Activated CD4-positive, alpha-beta T cell treated with anti-CD3 and anti-CD28 coated beads, Interleukin-2, amount 50 U/mL, for 48 hours (primary cell): ENCODE measurements at places on chromosomes 12 and 14.

DNA sequence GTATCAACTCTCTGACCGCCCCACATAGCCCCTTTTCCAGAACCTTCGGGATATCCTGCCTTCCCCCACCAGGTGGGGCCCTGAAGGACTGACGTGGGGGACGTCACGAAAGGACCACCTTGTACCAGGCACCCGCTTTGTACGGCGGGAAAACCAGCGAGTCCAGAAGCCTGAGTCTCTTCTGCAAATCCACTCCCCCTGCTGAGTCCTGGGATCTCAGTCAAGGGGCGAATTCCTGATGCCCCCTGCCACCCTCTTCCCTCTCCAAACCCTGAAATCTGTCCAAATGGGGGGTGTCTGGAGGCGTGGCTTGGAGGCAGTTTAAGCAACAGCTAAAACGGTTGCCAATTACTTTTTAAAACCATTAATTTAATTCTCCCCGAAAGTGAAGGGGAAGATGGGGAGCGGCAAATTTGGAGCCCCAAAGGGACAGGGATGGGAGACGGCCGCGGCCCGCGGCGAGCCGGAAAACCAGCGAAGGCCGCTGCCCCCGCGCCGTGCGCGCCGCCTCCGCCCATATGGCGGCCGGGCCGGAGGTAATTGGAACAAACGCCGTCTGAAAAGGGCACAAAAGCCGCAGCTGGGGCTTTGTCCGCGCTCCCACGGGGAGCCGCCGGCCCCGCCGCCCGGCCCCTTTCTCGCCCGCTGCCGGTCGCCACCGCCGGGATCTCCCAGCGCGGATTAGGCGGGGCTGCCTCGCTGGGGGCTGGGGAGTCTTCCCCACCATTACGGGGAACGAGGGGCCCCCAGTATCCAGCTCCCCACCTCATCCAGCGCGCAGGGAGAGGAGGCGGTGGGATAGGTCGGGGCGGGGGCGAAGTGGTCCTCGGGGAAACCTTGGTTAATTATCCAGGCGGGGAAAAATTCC lies 6.6 kb downstream of the LHX5 start:
- DNase-seq = no peak

DNA sequence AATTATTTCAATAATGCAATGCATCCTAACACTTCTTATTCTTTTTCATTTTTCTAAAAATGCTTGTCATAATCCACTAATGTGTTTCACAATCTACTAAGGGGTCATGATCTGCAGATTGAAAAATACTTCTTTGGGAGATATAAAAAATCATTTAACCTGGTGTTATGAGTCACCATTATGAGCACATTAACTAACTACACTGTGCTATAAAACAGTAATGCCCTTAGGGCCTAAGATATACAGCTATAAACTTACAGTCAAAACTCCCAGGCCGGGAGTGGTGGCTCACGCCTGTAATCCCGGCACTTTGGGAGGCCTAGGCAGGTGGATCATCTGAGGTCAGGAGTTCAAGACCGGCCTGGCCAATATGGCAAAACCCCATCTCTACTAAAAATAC lies 14.2 kb downstream of the ATXN2 start:
- DNase-seq = no peak

GRCh38 chr14:104841730-104842129 lies 23.3 kb upstream of the CEP170B start:
- DNase-seq = no peak

DNA sequence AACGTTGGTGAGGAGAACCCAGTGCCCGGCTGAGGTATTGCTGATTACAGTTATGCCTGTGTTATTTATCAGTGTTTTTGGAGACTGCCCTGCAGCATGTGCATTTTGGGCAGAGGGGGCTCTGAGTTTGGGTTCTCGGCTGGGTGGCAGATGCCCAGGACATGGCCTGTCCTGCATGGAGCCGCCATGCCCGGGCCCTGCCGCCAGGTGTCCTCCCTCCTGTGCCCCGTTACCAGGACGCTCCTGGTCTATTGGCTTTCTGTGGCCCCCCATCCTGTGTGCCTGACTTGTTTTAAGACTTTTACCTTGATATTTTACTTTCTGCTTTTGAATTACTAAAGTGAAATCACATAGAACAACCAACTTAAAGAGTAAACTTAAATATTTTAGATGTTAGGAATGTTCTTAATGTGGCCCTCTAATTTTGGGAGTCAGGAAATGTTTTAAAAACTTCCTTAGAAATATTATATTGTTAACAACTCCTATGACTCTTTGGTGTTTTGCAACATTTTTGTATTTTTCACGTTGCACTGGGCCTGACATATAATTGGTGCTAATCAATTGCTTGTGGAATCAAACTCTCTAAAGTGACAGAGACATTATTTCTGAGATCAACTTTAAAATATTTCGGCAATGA lies 51.8 kb downstream of the PRIMA1 start:
- DNase-seq = no peak

DNA sequence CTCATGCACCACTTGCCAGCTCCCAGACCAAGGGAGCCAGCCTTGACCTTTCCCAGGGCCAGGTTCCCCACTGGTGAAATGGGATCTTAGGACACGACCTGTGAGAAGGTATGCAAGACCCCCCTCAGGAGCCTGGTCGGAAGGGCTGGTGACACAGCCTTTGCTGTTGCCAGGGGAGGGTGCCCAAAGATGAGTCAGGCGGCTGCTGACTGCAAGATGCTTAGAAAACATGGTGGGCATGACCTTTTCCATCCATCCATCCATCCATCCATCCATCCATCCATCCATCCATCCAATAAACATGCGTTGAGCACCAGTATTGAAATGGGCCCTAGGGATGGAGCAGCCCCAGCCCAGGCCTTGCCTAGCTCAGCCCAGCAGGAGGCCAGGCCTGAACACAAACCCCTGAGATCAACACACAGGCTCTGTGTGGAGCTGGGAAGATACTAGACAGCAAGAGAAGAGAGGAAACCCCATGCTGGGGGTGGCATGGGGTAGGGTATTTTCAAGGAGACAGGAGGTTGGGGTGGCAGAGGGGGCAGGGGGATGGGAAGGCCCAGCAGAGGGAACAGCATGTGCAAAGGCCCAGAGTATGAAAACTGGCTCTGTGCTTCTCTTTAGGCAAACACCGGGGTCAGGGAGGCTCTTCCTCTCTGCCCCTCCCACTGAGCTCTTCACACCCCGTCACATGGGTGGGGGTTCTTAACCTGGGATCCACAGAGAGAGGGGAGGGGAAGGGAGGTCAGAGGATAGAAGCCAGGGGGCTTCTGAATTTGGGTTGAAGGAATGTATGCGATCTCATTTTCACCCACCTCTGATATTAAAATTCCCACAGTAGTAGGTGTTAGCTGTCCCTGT lies 26.2 kb upstream of the YY1 start:
- DNase-seq = no peak

DNA sequence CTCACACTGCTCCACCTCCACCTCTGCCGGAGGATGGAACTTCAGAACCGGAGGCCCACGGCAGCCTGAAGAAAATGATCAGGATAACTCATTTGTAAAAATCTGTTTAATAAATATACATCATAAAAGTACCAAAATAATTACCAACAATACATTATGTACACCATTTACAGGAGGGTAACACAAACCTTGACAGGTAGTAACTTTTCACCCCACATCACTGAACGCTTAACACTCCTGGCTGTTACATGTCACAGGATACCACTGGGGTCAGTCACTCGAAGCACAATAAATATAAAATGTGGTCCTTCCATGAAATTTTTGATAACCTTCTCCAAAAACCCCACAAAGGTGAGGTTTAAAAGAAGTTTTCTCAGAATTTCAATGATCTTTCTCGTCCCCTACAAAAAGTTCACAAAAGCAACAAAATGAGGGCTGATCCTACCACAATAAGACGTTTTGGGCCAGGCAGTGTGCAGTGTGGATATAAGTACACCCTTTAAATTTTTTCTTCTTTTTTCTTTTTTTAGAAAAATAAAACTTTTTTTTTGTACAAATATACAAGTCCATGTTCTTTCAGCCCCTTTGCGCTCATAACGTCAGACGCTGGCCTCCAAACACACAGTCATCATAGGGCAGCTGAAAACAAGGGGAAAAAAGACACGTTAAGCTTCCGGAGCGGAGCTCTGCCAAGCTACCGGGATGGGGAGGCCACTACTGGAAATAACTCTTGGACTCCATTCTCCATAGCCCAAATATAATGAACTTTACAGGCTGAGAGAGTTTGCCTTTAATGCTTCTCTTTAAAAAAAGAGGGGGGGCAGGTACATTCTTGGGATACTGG lies 2.9 kb downstream of the NFKBIA start:
- DNase-seq = no peak

- no peak for DNase-seq
These were observed 62.2 kb downstream of the BMP4 start for GRCh38 chr14:53894456-53894855.

DNA sequence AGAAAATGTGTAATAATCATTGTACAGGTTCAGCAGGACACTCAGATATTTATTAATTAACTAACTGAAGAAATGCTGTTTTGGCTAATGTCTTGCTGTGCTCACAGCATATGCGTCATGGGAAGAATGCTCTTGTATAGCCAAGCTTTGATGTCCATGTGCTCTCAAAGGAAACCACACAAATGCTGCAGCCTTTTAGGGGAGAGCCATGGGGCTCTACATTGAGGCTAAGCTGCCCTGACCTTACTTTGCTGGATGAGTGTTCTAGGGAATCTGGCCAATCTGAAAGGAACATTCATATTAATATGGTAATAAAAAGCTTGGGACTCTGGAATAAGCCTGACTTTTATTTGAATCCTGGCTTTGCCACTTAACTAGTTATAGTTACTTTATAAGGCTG lies 9.5 kb upstream of the CRADD start:
- DNase-seq = no peak
